ENCODE measurements at places on chromosomes 16 and 17.

DNA sequence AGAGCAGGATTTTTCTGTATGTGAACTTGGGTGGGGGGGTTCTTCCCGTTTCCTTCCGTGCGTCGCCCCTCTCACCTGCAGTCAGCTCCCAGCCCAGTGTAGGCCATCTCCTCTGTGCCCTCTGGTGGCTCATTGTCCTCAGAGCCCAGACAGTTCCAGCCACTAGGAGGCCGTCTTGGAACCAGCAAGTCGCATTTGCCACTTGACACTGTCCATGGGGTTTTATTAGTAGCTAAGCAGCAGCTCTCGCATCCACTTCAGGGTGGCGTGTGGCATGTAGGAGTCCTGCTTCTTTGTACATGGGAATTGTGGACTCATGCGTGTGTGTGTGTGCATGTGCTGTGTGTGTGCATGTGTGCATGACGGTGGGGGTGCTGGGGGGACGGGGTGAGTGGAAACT lies 74.0 kb downstream of the SEC14L1 start:
- no peak for DNase-seq

- DNase-seq = no peak
Measured at GRCh38 chr17:51389875-51390274, 129.5 kb downstream of the UTP18 start.

DNA sequence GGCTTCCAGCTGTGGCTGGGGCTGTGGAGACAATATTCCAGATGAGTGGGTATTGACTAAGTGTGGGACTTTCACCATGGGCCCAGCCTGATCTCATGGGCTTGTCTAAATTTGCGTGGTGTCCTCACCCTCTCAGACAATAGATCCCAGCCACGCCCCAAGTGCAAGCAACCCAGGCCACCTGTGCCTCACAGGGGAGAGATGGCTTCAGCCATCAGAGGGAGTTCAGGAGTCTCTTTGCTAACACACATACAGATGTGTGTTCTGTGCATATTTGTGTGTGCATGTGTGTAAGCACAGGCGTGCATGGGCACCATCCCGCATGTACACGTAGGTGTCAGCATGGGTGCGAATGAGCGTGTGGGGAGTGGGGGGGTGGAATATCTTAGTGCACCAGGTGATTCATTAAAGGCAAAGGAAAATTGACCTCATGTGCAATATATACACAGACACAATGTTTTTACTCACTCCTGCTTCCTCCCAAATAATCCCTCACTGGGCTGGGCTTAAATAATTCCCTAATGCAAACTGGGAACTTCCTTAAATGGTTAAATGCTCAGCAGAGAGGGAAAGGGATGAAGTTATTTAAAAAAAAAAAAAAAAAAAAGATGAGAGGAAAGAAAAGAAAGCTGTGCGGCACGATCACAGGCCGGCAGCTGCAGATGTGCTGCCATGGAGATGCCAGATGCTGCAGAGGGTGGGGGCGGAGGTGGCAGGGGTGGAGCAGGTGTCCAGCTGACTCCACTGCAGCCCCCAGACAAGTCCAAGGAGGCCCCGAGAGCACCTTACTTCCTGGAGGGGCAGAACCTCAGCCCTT lies 24.0 kb upstream of the CDC42EP4 start:
- no peak for DNase-seq

DNA sequence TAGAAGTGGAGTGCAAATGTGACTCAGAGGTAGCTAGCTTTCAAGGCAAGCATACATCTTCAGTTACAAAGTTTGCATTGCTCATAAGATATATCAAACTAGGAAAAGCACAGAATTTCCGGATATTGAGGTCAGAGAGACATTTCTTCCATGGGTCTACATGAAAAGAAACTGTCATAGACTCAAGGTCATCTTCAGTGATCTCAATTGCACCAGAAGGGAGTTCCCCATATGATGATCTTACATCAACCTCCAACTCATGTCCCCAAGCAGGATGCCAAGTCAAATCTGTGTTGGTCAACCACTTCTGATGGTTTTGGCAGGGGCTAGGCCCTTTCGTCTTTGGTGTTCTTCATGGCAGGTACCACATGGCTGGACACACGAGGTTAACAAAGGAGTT lies 459.9 kb upstream of the MAF start:
- DNase-seq = no peak

DNA sequence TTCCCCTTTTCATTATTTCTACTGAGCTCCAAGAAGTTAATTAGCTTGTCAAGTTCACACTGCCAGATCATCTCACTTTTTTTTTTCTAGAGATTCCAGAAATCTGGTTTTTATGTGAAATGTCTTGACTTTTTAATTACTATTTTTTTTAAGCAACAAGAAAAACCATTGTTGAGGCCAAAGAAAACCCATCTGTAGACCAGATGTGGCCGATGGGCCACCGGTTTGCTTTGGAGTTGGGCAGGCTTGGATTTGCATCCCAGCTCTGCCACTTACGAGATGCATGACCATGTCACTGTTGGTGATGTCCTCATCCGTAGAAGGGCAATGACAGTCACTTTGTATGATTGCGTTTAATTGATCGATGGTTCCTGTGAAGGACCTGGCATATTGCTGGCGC lies 34.2 kb upstream of the MRTFB start:
- no peak for DNase-seq

GRCh38 chr17:43428524-43428923 lies 29.7 kb downstream of the ARL4D start:
- no peak for DNase-seq

GRCh38 chr17:28940142-28940541 lies 11.2 kb downstream of the PHF12 start:
- no peak for DNase-seq

DNA sequence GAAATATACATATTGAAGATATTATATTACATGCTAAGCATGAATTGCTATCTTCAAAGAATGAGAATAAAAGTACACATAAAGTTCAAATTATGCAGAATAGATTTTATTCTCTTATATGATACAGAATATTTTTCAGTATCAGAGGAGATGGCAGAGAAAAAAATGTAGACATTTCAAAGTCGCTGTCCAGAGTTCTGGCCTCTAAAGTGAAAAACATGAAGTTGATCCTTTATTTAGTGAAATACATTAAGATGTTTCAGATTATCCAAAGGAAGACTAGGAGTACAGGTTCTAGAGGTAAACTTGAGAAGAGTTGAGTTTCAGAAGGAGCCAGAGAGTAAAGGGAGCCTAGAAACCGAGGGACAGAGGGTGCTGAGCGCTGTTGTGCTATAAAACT lies 303.6 kb downstream of the UTP18 start:
- DNase-seq = no peak

DNA sequence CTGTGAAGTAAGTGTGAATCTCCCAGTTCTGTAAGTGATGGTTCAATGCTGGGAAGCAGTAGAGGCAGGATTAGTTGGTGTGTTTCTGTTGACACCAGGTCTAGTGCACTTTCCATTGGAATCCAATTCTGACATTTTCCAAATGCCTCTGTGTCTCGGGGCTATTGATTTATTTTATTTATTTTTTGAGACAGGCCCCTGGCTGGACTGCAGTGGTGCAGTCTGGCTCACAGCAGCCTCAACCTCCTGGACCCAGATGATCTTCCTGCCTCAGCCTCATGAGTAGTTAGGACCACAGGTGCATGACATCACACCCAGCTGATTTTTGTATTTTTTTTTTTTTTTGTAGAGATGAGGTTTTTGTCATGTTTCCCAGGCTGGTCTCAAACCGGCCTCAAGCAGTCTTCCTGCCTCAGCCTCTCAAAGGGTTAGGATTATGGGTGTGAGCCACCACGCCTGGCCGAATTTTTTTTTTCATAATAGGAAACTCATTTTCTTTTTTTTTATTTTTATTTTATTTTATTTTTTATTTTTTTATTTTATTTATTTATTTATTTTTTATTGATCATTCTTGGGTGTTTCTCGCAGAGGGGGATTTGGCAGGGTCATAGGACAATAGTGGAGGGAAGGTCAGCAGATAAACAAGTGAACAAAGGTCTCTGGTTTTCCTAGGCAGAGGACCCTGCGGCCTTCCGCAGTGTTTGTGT lies 61.7 kb downstream of the YPEL2 start:
- DNase-seq = no peak

- DNase-seq = no peak
Measured at GRCh38 chr16:27108051-27108770, 41.5 kb downstream of the C16orf82 start.

- no peak for DNase-seq
Measured at GRCh38 chr17:65638221-65638975, 77.0 kb upstream of the AXIN2 start.

DNA sequence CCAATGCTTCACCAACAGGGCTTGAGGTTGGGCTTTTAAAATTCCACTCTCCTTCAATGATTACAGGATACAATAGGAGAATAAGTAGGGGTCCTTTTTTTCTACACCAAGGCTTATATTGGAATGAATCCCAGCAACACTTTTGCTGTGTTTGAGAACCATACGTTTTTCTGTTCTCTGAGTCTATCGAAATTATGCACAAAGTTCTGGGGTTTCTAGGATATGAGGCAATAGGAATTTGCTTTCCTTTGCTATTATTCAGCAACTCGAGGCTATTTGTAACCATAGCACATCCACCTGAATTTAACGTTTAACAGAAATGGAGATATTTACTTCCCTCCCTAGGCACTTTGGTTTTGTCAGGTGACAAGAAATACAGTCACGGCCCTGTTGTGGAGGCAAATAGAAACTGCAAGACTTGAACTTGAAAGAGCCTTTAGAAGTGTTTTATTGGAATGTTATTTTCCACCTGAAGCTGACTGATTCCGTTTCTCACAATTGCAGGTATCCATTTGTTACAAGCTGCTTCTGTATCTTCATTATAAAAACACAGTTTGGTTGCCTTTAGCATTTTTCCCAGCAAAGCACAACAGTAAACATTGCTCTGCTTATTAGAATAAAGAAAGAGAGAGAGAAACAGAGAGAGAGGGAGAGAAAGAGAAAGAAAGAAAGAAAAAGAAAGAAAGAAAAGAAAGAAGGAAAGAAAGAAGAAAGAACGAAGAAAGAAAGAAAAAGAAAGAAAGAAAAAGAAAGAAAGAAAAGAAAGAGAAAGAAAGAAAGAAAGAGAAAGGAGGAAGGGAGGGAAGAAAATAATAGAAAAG lies 109.6 kb downstream of the HS3ST3A1 start:
- no peak for DNase-seq

DNA sequence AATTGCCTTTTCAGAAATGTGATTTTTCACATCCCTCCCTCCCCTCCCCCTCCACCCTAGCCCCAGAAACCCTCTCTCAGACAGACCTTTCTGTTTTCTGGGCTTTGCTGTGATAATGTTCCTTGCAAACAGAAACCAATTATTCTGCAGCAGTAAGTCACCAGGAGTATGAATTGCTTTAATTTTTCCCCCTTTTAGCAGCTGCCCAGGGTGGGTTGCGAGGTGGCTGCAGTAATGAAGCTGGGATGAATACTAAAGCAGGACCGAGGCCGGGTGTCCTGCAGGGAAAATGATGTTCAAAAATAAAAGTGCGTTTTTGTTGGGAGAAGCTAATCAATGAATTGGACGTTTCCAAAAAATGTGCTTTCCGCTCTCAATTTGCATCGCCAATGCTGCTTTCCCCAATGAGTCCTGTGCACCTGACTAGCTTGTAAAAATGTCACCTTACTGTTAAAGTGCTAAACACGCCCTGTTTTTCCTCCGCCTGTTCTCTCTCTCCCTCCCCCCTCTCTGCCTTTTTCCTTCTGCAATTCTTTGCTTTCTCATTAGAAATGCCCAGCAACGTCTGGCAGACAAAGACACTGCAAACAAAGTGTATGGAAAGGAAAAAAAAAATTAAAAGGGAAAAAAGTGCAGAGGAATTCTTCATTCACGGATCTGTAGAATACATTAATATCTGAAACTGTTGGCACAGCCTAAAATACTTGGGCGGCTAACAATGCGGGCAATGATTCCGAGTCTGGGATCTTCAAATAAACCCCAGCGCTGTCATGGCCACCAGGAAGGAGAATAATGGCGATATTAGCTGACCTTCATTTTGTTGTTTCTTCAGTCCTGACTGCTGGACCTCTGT lies 244.1 kb downstream of the STX8 start:
- DNase-seq = no peak

- no peak for DNase-seq
Measured at GRCh38 chr17:64707050-64707591, 45.0 kb upstream of the SMURF2 start.

- no peak for DNase-seq
Measured at GRCh38 chr16:53297477-53297876, 136.8 kb upstream of the RBL2 start.

DNA sequence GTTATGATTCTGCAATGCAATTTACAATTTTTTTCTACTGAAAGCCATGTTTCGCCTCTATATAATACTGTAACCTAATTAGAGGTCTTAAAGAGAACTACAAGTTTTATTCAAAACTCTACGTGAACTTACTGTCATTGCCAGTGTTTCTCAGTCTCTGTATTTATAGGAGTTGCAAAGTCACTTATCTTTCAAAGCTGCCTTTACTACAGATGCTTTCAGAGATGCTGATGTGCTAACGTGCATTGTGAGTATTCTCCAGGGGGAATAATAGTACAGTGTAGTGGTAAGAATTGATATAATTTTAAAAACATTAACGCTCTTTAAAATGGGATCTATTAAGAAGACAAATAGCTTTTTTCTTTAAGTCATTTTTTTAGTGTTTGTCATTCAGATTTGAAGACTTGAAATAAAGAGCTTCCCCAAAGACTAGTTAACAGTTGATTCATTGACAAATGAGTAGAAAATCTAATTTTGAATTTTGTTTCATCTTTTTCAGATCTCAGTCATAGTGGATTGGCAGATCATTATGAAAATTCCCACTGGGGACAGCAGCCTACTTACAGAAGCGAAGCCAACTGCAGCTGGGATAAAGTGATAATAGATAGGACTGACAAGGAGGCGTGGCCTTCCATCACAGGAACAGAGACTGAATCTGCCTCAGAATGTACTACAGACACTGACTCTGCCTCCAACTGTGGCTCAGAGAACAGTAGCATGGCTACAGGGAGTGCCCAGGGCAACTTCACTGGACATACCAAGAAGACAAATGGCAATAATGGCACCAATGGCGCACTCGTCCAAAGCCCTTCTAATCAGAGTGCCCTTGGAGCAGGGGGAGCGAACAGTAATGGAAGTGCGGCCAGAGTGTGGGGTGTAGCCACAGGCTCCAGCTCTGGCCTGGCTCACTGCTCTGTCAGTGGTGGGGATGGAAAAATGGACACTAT lies 79.9 kb downstream of the TMC6 start:
- no peak for DNase-seq

DNA sequence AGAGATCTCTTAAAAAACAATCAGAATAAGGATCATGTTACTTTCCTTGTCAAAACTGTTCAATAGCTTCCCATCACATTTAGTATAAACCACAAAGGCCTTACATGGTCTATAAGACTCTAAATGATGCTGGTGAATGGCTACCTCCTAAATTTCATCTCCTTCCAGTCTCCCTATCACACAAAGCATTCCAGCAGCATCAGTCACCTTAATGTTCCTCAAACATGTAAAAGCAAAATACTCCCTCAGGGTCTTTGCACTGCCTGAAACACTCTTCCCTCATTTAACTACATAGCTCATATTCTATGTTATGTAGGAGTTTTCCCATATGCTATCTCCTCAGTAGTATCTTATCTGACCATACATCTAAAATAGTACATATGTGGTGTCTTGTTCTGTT lies 53.5 kb upstream of the INTS2 start:
- DNase-seq = no peak

DNA sequence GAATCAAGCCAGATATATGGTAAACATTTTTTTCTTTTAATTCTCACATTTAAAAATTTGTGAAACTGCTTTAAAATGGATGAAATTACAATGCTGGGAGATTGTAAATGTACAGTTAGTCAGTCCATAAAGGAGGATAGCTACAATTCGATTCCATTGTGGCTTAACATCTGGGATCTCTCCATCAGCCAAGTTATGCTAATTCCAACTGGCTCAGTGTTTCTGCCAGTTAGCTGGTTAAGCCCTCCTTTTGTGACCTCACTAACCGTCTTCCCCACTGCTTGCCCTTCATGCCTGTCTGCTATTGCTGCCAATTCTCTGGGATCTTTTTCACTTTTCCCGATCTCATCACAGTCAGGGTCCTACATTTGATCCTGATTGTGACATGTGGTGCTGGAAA lies 1347.6 kb downstream of the CDH11 start:
- DNase-seq = no peak
